ENCODE measurements at places on chromosomes 7 and 10. TPM values are rescaled to one million over a fixed set of nuclear protein-coding genes. Genes with fewer than 3 reads are reported as not detected.

Gene GPR85
- not detected for total RNA-seq

- H3K4me1 ChIP-seq: peaks cover 3% of the 10 kb centered on the region
- H3K27me3 ChIP-seq: no peaks in the 10 kb centered on the region
- H3K4me3 ChIP-seq: no peak overlapping the region
- H3K27ac ChIP-seq: no peak overlapping the region
- DNase-seq: no peak
Observed at GRCh38 chr10:5434017-5434753, 21.8 kb downstream of the NET1 start.

- no peaks in the 10 kb centered on the region for H3K36me3 ChIP-seq
- no peak overlapping the region for H3K4me3 ChIP-seq
- H3K4me1 ChIP-seq: no peaks in the 10 kb centered on the region
- no peaks in the 10 kb centered on the region for H3K27me3 ChIP-seq
- no peak overlapping the region for H3K27ac ChIP-seq
Observed at GRCh38 chr10:35232527-35232926, 103.8 kb upstream of the CCNY start.

GRCh38 chr10:99711129-99711719 is 20.7 kb downstream of the COX15 start:
- DNase-seq: no peak
- no peaks in the 10 kb centered on the region for H3K4me1 ChIP-seq
- no peak overlapping the region for H3K27ac ChIP-seq
- no peaks in the 10 kb centered on the region for H3K36me3 ChIP-seq

DNA sequence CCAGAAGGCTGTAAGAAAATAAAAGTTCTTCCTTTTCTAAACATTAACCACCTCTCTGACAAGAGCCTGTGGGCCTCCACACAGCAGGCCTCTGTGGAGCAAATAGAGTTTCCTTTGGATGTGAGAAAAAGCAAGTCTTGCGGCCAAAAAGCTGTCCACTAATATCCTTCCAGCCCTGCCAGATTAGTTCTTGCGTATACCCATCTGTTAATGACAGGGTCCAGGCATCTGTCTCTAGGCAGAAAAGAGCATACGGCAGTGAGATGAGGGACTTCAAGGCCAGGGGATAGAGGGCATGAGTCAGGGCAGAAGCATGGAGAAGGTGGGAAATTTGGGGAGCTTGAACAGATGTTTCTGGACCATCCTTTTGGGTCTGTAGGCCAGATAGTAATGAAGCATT is 164.9 kb downstream of the NSUN6 start:
- no peaks in the 10 kb centered on the region for H3K27me3 ChIP-seq
- no peak overlapping the region for H3K4me3 ChIP-seq
- no peaks in the 10 kb centered on the region for H3K4me1 ChIP-seq
- H3K36me3 ChIP-seq: no peaks in the 10 kb centered on the region
- no peak overlapping the region for H3K27ac ChIP-seq
- no peak for DNase-seq

GRCh38 chr10:12902851-12903358 is 98.6 kb downstream of the CCDC3 start:
- H3K4me3 ChIP-seq: no peak overlapping the region
- H3K4me1 ChIP-seq: no peaks in the 10 kb centered on the region
- H3K27me3 ChIP-seq: peaks cover 11% of the 10 kb centered on the region

DNA sequence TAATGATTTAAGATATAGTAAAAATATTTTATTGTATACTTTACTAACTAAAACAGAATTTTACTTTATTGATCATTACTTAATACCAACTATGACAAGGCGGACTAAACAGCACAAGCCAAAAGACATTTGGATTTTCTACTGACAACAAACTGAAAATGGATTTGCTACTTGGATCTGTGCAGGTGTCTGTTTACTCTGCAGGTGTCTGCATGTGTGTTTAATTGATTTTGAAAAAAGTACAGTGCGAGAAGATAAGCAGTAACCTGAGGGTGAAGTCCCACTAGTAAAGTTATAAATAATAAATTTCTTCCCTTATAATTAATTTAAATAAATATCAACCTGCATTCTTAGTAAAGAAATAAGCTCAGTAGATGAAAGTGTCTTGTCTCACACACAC is 696.8 kb upstream of the MBL2 start:
- no peak overlapping the region for H3K27ac ChIP-seq
- no peaks in the 10 kb centered on the region for H3K36me3 ChIP-seq
- no peak overlapping the region for H3K4me3 ChIP-seq
- no peaks in the 10 kb centered on the region for H3K4me1 ChIP-seq
- DNase-seq: no peak

Gene SPDYE5
- total RNA-seq: not detected

DNA sequence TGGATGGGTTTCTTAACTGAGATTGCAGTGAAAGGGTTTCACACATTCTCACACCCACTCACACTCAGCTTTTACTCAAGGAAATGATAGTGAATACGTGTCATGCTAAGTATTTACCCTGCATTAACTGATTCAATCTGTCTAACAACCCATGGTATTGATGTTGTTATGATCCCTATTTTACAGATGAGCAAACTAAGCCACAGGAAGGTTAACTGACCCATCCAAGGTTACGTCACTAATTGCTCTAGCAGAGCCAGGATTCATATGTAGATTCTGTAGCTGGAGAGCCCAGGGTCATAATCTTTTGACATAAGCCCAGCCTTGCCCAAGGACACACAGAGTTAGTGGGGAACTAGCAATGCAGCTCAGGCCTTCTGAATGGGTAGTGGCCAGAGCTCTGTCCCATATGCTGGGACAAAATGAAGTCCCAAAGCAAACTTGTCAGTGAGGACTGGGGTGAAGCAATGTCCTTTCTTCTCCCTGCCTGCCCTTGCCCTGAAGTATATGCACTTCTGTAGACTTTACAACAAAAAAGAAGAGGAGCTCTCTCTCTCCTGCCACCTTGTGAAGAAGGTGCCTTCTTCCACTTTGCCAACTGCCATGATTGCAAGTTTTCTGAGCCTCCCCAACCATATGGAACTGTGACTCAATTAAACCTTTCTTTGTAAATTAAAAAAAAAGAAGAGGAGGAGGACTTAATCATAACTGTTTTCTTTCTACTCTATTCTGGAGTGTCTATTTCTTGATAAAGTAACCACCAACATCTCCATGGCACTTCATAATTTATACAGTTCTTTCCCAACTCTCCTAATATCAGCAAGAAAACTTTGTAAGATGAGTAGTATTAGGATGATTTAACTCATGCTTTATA is 4.9 kb upstream of the CYP3A7 start:
- H3K4me3 ChIP-seq: no peak overlapping the region
- no peaks in the 10 kb centered on the region for H3K4me1 ChIP-seq
- no peaks in the 10 kb centered on the region for H3K36me3 ChIP-seq
- no peak overlapping the region for H3K27ac ChIP-seq
- H3K27me3 ChIP-seq: peaks cover 6% of the 10 kb centered on the region

GRCh38 chr10:8310930-8311329 is 256.4 kb downstream of the GATA3 start:
- no peak overlapping the region for H3K27ac ChIP-seq
- no peak overlapping the region for H3K4me3 ChIP-seq

Gene VSTM4
- 0.10 TPM for total RNA-seq

Gene ZNF722
- not detected for total RNA-seq

DNA sequence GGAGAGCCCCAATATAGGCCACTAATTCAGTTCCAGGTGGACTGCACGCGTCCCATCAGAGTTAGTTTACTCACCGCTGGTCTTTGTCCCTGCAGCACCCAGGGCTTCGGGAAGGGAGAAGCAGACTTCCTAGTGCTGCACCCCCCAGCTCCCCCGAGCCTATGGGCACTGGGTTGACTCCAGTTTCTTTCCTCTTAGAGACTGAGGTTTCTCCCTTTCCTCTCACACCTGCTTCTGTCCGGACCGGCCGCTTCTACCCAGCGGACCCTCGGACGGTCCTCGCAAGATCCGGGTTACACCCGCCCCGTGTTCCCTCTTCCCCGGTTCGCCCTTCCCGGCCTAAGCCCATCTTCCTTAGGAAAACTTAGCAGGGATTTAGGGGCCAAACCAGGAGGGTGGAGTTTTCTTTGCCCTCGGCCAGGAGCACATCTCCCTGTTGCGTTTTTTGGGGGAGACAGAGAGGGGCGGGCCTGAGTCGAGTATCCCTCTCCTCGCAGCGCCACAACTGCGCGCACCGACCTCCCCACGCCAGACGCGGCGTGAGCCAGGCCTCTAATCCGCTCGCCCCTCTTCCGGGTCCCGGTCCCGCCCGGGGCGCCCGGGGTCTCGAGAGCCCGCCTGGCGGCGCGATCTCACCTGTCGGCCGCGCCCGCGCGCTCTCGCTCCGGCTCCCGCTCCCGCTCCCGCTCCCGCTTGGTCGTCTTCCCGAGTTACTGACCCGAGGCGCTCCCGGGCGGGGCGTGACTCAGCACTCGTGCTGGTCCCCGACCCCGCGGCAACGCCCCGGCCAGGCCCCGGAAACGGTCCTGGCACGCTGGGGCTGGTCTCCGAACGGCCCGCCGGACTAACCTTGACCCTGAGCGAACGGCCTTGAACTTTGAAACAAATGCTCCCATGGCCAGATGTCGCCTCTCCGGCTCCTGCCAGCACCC is at the start of gene AIFM2:
Gene AIFM2, minus strand, starts transcription at position 728 of the 932 bp plus-strand sequence. CDS start 8,741 bp downstream, outside the sequence.
- peak; percentile 24 for DNase-seq
- peak within 1 kb of the TSS; percentile 67 for H3K4me3 ChIP-seq
- no peaks in the 10 kb centered on the region for H3K36me3 ChIP-seq
- peaks cover 19% of the 10 kb centered on the region for H3K4me1 ChIP-seq

GRCh38 chr10:72687035-72687434 is 4.9 kb upstream of the MCU start:
- DNase-seq: no peak
- H3K27me3 ChIP-seq: no peaks in the 10 kb centered on the region
- no peaks in the 10 kb centered on the region for H3K36me3 ChIP-seq
- H3K4me3 ChIP-seq: no peak overlapping the region
- H3K27ac ChIP-seq: no peak overlapping the region
- no peaks in the 10 kb centered on the region for H3K4me1 ChIP-seq

DNA sequence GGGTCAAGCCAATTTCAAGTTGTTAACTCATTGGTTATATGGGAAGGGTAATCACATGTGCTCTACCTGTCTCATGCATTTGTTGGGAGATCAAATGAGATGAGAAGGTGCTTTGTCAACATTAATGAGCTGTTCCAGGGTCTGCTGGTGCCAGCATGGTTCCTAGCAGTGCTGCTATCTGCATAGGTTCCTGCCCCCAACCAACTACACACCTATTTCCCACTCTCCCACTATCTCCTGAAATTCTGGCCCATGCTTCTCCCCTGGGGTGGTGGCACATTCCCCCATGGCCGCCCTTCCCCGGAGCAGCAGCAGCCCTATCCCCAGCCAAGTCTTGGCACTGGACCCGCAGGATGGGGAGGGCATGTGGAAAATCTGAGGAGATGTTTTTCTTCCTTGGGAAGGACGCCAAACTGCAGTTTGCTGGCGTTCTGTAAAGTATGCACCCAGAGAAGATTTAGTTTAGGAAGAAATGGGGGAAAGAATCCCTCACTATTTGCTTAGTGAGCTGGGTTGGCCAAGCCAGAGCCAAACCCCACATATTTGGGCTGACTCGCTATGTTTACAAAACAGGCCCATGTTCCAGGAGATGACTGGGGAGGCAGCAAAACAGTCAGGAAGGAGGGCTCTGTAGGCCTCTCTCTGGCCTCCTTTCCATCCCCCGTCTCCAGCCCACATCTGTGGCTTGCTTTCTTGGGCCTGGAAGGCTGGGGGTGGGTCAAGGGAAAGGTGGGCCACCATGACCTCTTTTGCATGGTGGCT is 42.5 kb downstream of the PPP1R3C start:
- H3K36me3 ChIP-seq: no peaks in the 10 kb centered on the region
- no peaks in the 10 kb centered on the region for H3K4me1 ChIP-seq
- no peak overlapping the region for H3K27ac ChIP-seq
- DNase-seq: no peak

DNA sequence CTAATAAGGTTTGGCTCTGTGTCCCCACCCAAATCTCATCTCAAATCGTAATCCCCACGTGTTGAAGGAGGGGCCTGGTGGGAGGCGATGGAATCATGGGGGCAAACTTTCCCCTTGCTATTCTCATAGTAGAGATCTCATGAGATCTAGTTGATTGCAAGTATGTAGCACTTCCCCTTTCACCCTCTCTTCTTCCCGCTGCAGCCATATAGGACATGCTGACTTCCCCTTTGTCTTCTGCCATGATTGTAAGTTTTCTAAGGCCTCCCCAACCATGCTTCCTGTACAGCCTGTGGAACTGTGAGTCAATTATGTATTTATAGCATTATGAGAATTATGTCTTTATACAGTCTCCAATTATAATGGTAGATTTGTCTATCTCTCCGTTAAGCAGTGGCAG is 594.5 kb downstream of the ACTR3B start:
- H3K36me3 ChIP-seq: no peaks in the 10 kb centered on the region
- H3K27ac ChIP-seq: no peak overlapping the region
- no peak overlapping the region for H3K4me3 ChIP-seq
- no peak for DNase-seq
- H3K4me1 ChIP-seq: no peaks in the 10 kb centered on the region

- H3K27ac ChIP-seq: no peak overlapping the region
- no peaks in the 10 kb centered on the region for H3K36me3 ChIP-seq
- H3K4me3 ChIP-seq: no peak overlapping the region
- H3K4me1 ChIP-seq: no peaks in the 10 kb centered on the region
- DNase-seq: no peak
Observed at GRCh38 chr7:87144173-87144657, 8.0 kb upstream of the DMTF1 start.

DNA sequence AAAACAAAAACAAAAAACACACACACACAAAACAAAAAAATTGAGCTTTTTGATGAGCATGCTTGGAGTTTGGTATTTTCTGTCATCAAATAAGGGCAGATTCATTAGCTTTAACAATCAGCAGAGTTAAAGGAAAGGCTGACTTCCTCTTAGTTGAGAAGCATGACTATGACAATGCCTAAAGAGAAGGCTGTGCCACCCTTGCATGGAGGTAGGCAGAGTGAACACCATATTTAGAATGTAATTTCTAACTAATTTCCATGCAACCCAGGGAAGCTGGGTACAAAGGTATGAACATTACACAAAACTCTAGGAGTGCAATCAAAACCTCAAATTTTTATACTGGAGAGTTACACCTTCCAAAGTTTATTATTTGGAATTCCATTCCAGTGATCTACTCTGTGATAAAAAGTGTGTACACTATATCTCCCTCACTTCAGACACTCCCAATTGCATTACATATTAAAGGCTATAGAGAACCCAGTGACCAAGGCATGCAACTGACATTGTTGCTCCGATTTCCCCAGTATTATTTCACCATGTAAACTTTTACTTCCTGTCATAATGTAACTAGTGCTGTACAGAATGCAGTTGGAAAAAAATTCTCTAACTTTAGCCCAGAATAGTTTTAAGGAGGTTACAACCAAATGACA is 9.4 kb upstream of the CYCS start:
- H3K36me3 ChIP-seq: no peaks in the 10 kb centered on the region
- no peak for DNase-seq
- H3K4me3 ChIP-seq: no peak overlapping the region
- H3K27me3 ChIP-seq: no peaks in the 10 kb centered on the region

All from T-cell (primary cell).